ENCODE measurements at places on chromosomes 5 and 9. TPM values are rescaled to one million over a fixed set of nuclear protein-coding genes. Genes with fewer than 3 reads are reported as not detected.

GRCh38 chr9:92234514-92234913 is 59.0 kb downstream of the IARS1 start:
- H3K4me1 ChIP-seq: no peaks in the 10 kb centered on the region
- no peak overlapping the region for H3K27ac ChIP-seq
- H3K4me3 ChIP-seq: no peak overlapping the region
- DNase-seq: no peak
- H3K36me3 ChIP-seq: peaks cover 6% of the 10 kb centered on the region

DNA sequence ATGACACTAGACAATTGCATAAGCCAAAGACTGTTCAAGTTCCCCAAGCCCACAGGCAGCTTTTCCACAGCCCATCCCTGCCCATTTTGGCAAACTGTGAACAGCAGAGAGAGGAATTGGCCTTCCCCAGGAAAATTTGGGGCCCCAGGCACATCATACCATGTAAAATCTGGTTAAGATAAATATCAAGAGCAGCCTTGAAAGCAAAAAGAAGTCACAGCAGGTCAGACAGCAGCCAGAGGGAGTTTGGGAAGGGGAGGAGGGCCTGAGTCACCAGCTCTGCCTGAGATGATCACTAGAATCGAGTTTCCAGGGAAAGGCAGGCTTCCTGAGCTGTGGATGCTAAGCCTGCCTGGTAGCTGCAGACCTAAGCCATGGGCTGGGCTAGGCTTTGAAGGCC is 179.2 kb downstream of the RFK start:
- H3K4me3 ChIP-seq: no peak overlapping the region
- no peak overlapping the region for H3K27ac ChIP-seq
- DNase-seq: peak; percentile 45
- H3K4me1 ChIP-seq: peaks cover 17% of the 10 kb centered on the region
- no peaks in the 10 kb centered on the region for H3K36me3 ChIP-seq

DNA sequence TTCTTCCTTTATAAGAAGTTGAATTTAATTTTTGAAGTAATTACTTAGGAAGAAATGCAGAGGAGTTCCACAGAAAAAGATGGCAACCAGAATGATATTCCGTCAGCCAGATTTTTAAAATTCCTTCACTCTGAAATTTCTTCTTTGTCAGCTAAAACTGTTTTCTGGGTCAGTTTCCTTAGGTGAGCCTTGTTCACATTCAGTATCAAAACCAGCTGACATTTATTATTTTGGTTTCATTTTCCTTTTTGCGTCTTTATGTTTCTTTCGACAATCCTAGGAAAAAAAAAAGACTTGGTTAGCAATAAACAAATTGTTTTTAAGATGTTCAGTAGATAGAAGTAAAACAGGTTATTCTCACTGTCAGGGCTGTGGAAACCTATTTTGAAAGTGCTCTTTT is 4.1 kb upstream of the IARS1 start:
- H3K4me1 ChIP-seq: peaks cover 11% of the 10 kb centered on the region
- no peak for DNase-seq
- no peak overlapping the region for H3K4me3 ChIP-seq
- peaks cover 22% of the 10 kb centered on the region for H3K36me3 ChIP-seq
- H3K27ac ChIP-seq: no peak overlapping the region

GRCh38 chr9:35103660-35104191 is 795 bp upstream of the STOML2 start:
- peaks cover 13% of the 10 kb centered on the region for H3K4me1 ChIP-seq
- H3K27me3 ChIP-seq: no peaks in the 10 kb centered on the region
- no peak overlapping the region for H3K4me3 ChIP-seq
- peak overlapping the region; percentile 50 for H3K27ac ChIP-seq
- H3K36me3 ChIP-seq: peaks cover 12% of the 10 kb centered on the region

- no peak overlapping the region for H3K4me3 ChIP-seq
- H3K27me3 ChIP-seq: no peaks in the 10 kb centered on the region
- H3K36me3 ChIP-seq: peaks cover 5% of the 10 kb centered on the region
- H3K4me1 ChIP-seq: peaks cover 52% of the 10 kb centered on the region
- DNase-seq: peak; percentile 75
- peak overlapping the region; percentile 76 for H3K27ac ChIP-seq
Observed at GRCh38 chr5:14270209-14270702, 127.1 kb downstream of the TRIO start.

DNA sequence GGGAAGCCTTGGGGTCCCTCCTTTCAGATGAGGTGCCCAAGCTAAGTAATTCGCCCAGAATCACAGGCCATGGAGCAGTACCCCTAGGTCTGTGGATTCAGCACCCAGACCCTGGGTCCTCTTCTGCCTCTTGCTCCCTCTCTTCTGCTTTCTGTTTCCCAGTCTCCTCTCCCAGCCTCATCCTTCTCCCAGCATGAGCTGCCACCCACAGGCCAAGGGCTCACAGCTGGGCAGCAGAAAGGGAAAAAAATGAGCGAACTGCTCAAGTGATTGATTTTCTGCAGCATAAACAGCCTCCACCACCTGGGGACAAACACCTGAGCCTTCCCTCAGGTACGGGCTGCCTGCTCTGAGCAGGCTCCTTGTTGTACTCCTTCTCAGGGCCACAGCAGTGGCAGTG is 113.9 kb upstream of the SAP30L start:
- no peak overlapping the region for H3K4me3 ChIP-seq
- H3K4me1 ChIP-seq: no peaks in the 10 kb centered on the region
- H3K27ac ChIP-seq: no peak overlapping the region
- DNase-seq: no peak
- no peaks in the 10 kb centered on the region for H3K36me3 ChIP-seq
- no peaks in the 10 kb centered on the region for H3K27me3 ChIP-seq

DNA sequence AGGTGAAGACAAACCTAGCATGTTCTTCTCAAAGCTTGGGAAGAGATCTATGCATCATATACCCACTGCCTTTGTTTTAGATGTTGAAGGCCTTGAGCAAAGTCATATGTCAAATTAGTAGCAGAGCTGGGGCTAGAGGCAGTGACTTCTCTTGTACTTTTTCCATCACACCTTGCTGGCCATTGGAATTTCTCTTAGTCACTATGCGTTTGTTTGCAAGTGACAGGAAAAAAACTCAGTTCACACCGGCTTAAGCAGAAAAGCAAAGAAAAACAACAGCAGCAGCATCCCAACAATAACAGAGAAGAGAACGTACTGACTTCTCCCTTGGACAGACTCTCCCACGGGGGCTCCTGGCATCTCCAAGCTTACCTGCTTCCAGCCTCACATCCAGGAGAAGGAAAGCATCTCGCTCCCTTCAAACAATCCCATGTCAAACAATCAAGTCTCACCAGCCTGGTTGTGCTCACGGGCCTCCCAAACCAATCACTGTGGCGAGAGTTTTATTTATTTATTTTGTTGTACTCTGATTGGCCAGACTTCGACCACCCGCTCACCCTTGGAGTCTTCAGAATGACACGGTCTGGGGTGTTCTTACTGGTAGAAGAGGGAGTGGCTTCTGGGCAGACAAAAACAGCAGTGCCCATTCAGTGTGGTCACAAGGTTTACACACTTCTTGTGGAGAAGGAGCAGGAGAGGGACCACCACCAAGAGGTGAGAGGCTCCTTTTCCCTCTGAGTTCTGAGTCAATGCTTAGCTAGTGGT is 83.8 kb upstream of the STC2 start:
- no peaks in the 10 kb centered on the region for H3K27me3 ChIP-seq
- no peak overlapping the region for H3K4me3 ChIP-seq
- H3K27ac ChIP-seq: no peak overlapping the region
- DNase-seq: no peak
- no peaks in the 10 kb centered on the region for H3K4me1 ChIP-seq

DNA sequence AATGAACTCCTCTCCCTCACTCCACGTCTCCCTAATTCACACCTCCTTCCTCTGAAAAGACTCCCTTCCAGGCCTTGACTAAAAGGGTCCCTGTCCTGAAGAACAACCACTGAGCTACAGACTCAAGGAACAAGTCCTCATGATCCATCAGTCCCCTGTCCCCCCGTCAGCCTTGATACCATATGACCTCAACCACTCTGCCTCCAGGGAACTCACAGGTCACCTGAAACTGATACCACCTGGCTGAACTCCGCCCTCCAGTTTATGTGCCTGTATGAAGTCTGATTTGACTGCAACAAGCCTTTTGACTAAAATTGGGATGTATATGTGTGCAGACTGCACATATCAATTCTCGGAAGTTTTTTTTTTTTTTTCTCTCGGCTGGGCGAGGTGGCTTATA is 88.7 kb downstream of the UGCG start:
- H3K27ac ChIP-seq: no peak overlapping the region
- H3K4me1 ChIP-seq: peaks cover 3% of the 10 kb centered on the region
- DNase-seq: no peak
- H3K4me3 ChIP-seq: no peak overlapping the region
- no peaks in the 10 kb centered on the region for H3K27me3 ChIP-seq

DNA sequence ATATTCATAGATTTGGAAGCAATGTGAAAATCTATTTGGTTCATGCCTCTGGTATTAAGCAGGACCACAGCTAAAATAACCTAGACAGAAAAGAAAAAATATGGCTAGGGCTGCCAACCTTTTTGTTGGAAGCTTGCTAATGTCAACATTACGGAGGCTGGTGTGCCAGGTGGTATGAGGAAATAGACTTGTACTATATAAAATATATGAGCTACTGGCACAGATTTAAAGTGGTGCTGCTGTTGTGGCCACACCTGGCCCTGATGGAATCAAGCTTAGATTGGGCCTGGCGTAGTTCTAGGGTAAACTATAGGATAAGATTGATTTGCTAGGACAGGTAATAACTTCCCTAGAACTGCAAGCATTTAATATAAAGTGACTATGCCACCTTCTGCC is 10.6 kb upstream of the PARP8 start:
- H3K36me3 ChIP-seq: no peaks in the 10 kb centered on the region
- no peaks in the 10 kb centered on the region for H3K4me1 ChIP-seq
- H3K27ac ChIP-seq: no peak overlapping the region
- H3K4me3 ChIP-seq: no peak overlapping the region
- DNase-seq: no peak
- H3K27me3 ChIP-seq: no peaks in the 10 kb centered on the region

DNA sequence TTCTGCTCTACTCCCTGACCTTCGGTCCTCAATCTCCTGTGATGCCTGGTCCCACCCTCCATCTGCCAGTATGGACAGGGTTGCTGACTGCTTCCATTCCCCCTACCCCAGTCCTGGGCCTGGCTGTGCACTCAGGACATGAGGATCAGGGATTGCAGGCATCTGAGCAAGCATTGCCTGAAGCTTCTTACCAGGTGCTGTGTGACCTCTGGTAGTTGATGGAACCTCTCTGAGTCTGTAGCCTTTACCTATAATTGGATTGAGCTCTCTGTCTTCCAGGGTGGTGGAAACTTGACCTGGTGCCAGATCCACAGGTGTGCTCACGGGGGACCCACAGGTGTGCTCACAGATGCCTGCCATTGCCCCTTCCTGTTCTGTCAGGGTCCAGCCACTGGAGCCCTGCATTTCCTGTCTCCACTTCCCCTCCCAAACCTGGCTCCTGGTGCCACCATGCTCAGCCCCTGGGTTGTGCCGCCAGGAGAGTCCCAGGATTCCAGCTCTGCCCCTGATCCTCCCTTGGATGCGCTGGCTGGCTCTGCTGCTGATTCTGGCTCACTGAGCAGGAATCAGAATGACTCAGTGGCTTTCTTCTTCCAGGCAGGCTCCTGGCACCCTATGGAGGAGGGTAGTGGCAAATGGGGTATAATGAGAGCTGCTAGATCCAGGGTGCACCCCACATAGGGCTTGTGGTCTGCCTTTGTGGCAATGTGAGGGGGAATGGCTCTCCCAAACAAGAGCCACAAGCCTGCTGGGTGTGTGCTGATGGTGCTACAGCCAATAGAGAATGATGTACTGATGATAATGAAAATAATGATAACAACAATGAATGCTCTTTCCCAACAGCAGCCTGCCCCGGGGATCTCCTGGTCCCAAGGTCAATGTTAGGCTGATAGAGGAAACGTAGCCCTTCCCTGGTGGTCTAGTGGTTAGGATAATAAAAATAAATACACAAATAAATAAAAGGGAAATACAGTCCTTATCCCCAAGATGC is 35.2 kb upstream of the PSD2 start:
- H3K4me1 ChIP-seq: no peaks in the 10 kb centered on the region
- H3K36me3 ChIP-seq: no peaks in the 10 kb centered on the region
- no peak overlapping the region for H3K27ac ChIP-seq
- H3K4me3 ChIP-seq: no peak overlapping the region

DNA sequence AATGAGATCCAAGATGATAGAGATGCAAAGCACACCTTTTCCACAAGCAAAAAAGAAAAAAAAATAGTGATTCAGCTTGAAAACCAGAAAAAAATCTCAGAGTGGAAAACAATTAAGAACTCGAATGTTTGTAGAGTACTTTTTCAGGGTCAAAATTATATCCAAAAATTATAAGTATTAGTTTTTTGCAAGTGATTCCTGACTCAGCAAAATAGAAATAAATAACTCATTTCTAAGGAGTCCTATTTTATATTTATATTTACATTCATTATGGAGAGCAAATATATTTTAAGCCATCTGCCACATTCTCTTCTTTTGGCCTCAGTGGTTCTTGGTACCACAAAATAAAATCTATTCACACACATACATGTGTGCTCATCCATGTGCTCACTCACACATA is 1011.8 kb upstream of the ARRDC3 start:
- no peaks in the 10 kb centered on the region for H3K4me1 ChIP-seq
- no peak overlapping the region for H3K4me3 ChIP-seq
- no peak for DNase-seq
- no peak overlapping the region for H3K27ac ChIP-seq
- H3K27me3 ChIP-seq: no peaks in the 10 kb centered on the region

DNA sequence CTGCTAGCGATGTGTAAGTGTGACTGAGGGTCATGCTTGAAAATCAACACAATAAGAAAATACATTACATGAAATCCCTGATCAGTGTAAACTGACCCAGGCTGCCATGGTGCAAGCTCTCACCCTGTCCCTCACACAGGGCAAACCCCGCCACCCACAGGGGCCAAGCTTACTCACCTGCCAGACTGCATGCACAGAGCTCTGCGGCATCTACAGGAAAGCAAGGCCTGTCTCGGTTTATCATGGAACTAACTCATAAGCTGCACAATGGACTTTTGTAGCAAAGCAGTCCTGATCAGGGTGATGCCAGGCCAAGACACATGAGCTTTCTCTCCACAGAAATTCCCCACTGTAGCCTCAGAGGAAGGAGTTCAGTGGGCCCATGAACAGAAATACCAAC is 9.7 kb downstream of the IPPK start:
- H3K27me3 ChIP-seq: no peaks in the 10 kb centered on the region
- no peak overlapping the region for H3K27ac ChIP-seq
- H3K4me3 ChIP-seq: no peak overlapping the region
- no peak for DNase-seq

CBY3 gene
- not detected for polyA plus RNA-seq

SPINK7 gene
- polyA plus RNA-seq: not detected

FAM169A gene
- 0.14 TPM for polyA plus RNA-seq

CNTLN gene
- polyA plus RNA-seq: 2.8 TPM
